CD4-positive, alpha-beta T cell treated with Interferon gamma for 1 hour (primary cell): ENCODE measurements at places on chromosomes 4 and X.

- DNase-seq = no peak
These were observed 7.3 kb upstream of the HMGB3 start for GRCh38 chrX:150975655-150976390.

DNA sequence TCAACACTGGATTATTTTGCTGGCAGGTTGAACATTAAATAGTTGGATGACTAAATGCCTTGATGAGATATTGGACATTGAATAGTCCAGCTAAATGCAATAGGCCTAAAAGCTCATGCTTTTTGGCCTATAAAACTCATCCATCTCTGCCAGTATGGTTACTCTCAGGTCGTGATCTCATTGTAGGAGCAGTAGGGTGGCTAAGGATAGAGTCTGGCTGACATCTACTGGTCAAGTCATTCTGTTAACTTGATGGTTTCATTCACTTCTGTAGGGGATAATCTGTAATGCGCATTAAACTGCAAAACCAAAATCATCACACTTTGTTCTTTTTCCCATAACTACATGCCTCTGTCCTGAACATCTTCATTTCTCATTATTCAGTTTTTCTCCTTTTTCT is 227.0 kb downstream of the DKK2 start:
- no peak for DNase-seq

DNA sequence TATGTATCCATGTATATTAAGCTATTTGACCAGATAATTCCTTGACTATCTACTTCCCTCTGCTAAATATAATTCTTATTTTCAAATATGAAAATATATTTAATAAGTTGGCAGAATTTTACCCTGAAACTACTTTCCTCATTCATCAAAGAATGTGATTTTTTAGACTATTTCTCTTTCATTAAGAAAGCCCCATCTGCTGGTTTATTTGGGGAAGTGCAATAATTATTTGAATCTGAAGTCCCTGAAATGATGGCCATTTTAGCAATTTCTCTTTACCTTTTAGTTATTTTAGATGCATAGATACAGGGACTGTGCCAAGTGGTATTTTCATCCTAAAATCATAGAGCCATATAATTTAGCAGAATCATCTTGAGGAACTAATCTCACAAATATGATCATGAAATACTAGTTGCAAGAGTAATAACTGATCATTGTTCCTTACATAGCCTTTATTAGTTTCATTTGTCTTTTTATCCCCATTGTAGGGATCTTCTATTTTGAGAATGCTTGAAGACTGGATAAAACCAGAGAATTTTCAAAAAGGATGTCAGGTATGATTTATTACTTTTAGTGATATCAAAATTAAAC is 39.0 kb downstream of the ENPEP start:
- DNase-seq = no peak

DNA sequence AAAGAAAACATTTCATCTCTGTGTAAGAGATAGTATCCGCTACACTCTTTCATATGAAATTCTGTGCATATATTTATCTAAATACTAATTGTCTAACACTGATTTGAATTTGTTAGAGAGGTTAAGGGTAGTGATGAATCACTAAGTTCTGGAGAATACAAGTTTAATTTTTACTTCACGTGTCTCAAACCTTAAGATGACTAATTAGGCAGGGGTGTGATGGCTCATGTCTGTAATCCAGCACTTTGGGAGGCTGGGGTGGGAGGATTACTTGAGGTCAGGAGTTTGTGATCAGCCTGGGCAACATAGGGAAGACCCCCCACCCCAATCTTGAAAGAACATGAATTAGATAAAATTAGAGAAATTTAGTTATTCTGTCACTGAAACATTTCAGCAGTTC is 2241.9 kb downstream of the PCDH7 start:
- DNase-seq = no peak

DNA sequence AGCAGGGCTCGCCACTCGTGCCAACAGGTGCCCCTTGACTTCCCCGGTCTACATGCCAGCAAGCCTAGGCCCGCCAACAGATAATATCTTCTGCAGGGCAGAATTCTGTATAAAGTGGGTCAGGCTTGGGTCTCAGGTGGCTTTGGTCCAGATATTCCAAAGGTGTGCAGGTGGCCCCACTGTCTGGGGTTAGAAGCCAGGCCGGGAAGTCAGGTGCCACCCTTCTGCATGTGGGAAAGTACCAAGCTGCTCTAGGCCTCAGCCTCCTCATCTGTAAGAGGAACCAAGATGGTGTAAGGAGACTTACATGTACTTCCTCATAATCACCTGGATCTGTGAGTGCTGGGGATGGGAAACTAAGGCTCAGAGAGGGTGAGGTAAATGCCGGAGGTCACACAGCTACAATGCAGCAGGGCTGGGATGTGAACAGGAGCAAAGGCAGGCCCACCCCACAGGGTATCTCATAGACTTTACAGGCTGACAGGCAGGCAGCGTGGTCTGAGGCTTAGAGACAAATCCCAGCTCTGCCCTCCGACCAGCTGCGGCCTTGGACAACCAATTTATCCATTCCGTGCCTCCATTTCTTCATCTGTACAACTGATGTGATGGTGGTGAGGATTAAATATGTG is 35.9 kb downstream of the WDR1 start:
- no peak for DNase-seq

DNA sequence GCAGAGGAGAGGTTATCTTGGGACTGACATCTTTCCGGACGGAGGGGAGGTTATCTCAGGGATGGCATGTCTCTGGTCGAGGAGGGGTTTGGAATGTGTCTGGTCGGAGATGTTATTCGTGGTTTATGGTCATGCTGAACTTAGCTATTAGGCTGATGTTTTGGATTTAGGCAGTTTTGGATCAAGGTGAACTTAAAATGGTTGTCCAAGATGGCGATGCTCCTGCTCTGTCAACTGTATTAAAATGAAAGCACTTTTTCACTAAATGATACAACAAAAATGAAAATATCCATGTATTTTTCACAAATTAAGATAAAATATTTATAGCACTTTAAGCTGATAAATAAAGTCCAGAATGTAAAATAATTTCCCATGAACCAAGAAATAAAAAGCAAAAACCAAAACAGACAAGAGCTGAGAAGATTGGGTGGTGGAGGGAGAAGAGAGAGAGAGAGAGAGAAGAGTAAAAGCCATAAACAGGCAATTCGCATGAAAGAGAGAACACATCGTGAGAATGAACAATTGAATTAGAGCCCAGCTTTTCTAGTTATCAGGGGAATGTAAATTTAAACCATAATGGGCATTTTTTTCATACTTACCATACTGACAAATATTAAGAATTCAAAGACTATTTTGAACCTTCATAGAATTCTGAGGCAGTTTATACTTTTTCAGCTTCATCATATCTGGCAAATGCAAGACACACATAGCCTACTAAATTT is 2236.0 kb upstream of the AGA start:
- no peak for DNase-seq

GRCh38 chrX:74519870-74520269 is 94.6 kb downstream of the RLIM start:
- DNase-seq = no peak

GRCh38 chr4:65671372-65671771 is 1.1 kb upstream of the EPHA5 start:
- DNase-seq = no peak

- DNase-seq = peak; percentile 29
These were observed 468 bp downstream of the ZMYM3 start for GRCh38 chrX:71253253-71254091.
